ENCODE measurements at places on chromosomes 12 and 14.

DNA sequence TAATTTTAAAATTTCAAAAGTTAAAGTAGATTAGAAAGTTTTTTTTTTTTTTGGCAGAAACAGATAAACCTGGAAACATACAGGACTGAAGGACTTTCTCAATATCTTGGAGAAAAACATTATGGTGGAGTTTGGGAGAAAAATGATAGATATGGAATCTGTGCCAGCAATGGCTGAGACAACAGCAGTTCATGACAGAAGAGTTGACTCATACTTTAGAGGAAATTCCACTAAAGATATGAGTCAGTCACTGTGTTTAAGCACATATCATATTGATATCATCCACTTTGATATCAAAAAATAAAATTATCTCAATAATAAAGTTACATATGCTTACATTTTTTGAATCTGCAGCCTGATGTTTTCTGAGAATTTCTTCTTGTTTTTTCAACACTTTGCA is 193.9 kb upstream of the OR4E1 start:
- peak overlapping the region; percentile 23 for H3K27ac ChIP-seq
- no peaks in the 10 kb centered on the region for H3K27me3 ChIP-seq
- H3K4me1 ChIP-seq, result peaks cover 18% of the 10 kb centered on the region
- H3K4me3 ChIP-seq, result no peak overlapping the region
- no peaks in the 10 kb centered on the region for H3K36me3 ChIP-seq

DNA sequence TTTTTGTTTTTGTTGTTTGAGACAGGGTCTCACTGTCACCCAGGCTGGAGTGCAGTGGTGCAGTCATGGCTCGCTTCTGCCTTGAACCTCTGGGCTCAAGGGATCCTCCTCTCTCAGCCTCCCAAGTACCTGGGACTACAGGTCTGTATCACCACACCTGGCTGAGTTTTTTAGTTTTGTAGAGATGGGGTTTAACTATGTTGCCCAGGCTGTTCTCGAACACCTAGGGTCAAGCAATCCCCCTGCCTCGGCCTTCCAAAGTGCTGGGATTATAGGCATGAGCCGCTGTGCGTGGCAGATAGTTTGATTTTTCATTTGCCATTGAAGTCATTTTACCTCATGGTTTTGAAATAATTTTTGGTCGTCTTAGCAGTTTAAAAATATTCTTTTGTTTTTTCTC is 94.3 kb upstream of the EIF5 start:
- H3K4me1 ChIP-seq, result peaks cover 7% of the 10 kb centered on the region
- no peaks in the 10 kb centered on the region for H3K36me3 ChIP-seq
- no peaks in the 10 kb centered on the region for H3K27me3 ChIP-seq
- DNase-seq, result peak; percentile 16

GRCh38 chr12:49636979-49637755 is 13.8 kb downstream of the PRPF40B start:
- H3K27ac ChIP-seq, result no peak overlapping the region
- no peaks in the 10 kb centered on the region for H3K27me3 ChIP-seq
- H3K36me3 ChIP-seq, result peaks cover 67% of the 10 kb centered on the region
- DNase-seq, result no peak
- H3K4me3 ChIP-seq, result no peak overlapping the region

DNA sequence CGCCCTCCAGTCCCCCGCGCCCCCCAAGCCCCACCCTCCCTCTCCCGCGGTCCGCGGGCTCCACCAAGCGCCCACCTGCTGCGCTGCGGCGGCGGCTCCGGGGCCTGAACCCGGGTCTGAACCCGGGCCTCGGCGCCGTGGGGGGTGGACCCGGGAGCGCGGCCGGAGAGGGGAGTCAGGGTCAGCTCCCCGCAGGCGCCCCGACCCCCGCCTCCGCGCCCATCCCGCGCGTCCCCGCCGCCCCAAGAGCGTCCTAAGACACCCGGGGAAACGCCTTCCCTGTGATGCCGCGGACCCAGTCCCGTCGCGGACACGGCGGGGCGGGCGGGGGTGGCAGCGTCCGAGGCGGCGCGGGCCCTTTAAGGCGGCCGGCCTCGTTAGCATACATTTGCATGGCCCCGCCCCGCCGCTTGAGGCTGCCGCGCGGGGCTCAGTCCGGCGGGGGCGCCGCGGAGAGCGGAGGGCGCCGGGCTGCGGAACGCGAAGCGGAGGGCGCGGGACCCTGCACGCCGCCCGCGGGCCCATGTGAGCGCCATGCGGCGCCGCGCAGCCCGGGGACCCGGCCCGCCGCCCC is at the start of gene MMP17:
MMP17 (plus strand) TSS at position 433 of the 574 bp plus-strand sequence; CDS start at position 535, 102 bp downstream.
- DNase-seq, result peak; percentile 67
- H3K4me1 ChIP-seq, result no peaks in the 10 kb centered on the region
- H3K4me3 ChIP-seq, result peak within 1 kb of the TSS; percentile 63
- H3K36me3 ChIP-seq, result no peaks in the 10 kb centered on the region

DNA sequence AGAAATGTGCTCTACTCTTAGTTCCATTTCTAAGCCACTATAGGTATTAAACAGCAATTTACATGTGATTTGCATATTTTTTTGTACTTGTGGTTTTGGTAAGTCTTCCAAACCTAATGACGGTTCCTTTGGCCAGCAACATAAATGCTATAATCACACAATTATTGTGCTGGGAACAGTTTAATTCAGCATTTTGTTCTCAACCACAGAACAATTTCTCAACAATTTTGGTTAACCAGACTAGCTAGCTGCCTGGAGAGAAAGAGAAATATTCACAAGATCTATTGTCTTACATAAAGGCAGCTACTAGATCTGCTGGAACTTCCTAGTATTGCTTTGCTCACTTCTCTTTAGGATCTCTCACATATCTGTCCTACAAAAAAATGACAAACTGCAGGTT is 265.3 kb downstream of the SOX5 start:
- no peaks in the 10 kb centered on the region for H3K27me3 ChIP-seq
- H3K27ac ChIP-seq, result no peak overlapping the region
- DNase-seq, result no peak
- H3K36me3 ChIP-seq, result no peaks in the 10 kb centered on the region
- H3K4me3 ChIP-seq, result no peak overlapping the region

GRCh38 chr12:106205208-106206069 is 42.4 kb downstream of the CKAP4 start:
- H3K4me1 ChIP-seq, result no peaks in the 10 kb centered on the region
- no peaks in the 10 kb centered on the region for H3K27me3 ChIP-seq
- H3K4me3 ChIP-seq, result no peak overlapping the region
- no peak overlapping the region for H3K27ac ChIP-seq

DNA sequence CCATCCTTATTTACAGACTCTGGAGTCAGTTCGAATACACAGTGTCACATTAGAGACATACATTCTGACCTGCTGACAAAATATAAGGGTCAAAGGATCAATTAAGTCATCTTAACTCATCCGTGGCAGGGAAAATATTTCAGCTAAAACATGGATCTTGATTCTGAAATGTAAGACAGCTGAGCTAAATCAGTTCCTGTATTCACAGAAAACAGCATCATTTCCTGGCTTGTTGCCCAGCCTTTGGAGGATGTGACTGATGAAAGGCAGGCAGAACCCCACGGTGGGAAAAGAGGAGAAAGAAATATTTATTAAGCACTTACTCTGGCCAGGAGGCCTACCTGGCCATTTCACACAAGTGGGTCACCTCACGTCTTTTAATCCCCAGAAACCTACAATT is 101.9 kb downstream of the GAS2L3 start:
- H3K4me1 ChIP-seq, result no peaks in the 10 kb centered on the region
- no peak overlapping the region for H3K4me3 ChIP-seq
- peak; percentile 63 for DNase-seq
- no peak overlapping the region for H3K27ac ChIP-seq
- H3K27me3 ChIP-seq, result no peaks in the 10 kb centered on the region

DNA sequence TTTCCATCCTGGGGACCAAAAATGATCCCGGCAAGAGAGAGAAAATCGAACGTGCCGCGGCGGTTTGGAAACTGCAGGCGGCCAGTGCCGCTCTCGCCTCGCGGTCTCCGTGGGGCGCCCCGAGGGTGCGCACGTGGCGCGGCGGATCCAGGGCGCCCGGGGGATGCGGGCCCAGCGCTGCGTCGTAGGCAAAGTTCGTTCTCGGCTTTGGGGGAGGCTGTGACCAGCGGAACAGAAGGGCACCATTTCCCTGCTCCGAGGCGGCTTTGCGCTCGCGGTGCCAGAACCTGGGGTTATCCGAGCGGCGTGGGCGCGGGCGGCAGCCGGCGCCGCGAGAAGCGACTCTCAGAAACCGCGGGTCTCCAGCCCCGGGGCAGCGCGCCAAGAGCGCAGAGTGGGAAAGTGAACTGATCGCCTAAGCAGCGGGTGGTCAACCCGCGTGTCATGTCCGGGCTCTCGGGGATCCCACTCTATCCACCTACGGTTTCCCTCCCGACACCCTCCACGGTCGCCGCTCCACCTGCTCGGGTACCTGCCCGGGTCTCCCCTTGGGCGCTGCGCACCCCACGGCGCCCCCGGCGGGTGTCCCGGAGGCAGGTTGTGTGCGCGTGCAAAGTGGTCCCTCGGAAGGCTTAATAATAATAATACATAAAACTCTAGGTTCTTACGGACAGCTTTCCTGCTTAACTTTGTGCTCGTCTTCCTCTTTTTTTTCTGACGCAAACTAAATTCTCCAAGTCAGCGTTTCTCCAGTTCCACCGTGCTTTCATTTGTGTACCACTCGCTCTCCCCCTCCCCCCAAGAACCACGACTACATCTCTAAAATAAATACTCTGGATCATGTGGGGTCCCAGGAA is 1.2 kb downstream of the ESRRB start:
- H3K27ac ChIP-seq, result no peak overlapping the region
- no peak for DNase-seq
- H3K27me3 ChIP-seq, result peaks cover 76% of the 10 kb centered on the region
- peaks cover 3% of the 10 kb centered on the region for H3K4me1 ChIP-seq
- H3K36me3 ChIP-seq, result no peaks in the 10 kb centered on the region

GRCh38 chr12:5907807-5908206 is 37.3 kb downstream of the ANO2 start:
- DNase-seq, result no peak
- H3K36me3 ChIP-seq, result no peaks in the 10 kb centered on the region
- no peak overlapping the region for H3K27ac ChIP-seq
- peaks cover 14% of the 10 kb centered on the region for H3K27me3 ChIP-seq

DNA sequence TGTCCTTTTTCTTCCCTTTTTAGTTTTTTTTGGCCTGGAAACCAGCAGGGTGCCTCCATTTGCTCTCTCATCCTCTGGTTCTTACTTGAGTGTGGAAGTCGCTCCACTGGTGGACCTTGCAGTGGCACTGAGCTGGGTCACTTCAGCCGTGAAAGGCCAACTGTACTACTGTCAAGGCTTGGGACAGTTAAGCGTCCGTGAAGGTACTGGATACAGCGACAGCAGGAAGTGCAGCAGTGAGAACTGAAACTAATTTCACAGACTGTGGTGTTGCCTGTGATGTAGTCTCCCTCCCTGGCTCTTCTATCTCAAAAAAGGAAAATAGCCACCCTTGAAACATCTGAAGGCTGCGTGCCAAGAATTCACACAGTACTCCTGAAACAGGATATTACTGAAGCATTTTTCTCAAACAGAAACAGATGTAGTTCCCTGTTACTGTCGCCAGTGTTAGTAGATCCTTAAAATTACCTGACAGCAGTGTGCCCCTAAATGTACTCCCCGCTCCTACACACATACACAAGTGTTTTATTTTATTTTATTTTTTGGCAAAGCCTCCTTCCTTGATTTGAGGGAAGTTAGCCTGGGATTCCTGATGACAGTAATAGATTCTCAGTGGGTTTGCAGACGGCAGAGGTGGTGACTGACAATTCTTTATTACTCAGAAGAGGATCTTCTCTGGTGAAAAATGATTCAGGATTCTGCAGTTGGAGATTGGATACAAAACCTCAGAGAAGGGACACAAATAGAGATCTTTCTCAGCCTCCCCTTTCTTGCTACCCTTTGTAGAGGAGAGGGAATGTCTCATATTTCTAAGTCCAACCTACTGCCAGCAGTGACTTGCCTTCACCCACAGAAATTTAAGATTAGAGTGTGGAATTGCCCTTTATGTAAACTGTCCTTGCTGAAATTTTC is 4.4 kb downstream of the SUSD6 start:
- no peak for DNase-seq
- H3K27me3 ChIP-seq, result no peaks in the 10 kb centered on the region
- H3K36me3 ChIP-seq, result no peaks in the 10 kb centered on the region
- H3K27ac ChIP-seq, result peak overlapping the region; percentile 51
- peaks cover 40% of the 10 kb centered on the region for H3K4me1 ChIP-seq

- peaks cover 4% of the 10 kb centered on the region for H3K36me3 ChIP-seq
- no peak overlapping the region for H3K4me3 ChIP-seq
- DNase-seq, result no peak
- H3K27me3 ChIP-seq, result no peaks in the 10 kb centered on the region
- H3K4me1 ChIP-seq, result peaks cover 4% of the 10 kb centered on the region
Measured at GRCh38 chr12:7015555-7016370, 2.5 kb downstream of the LPCAT3 start.

- H3K36me3 ChIP-seq, result no peaks in the 10 kb centered on the region
- H3K27me3 ChIP-seq, result no peaks in the 10 kb centered on the region
- H3K4me1 ChIP-seq, result no peaks in the 10 kb centered on the region
- no peak for DNase-seq
- no peak overlapping the region for H3K4me3 ChIP-seq
Measured at GRCh38 chr12:75115748-75116147, 93.9 kb downstream of the KCNC2 start.

- H3K4me1 ChIP-seq, result peaks cover 9% of the 10 kb centered on the region
- H3K36me3 ChIP-seq, result no peaks in the 10 kb centered on the region
- no peak overlapping the region for H3K4me3 ChIP-seq
Measured at GRCh38 chr12:107287436-107288413, 194.4 kb upstream of the CRY1 start.

DNA sequence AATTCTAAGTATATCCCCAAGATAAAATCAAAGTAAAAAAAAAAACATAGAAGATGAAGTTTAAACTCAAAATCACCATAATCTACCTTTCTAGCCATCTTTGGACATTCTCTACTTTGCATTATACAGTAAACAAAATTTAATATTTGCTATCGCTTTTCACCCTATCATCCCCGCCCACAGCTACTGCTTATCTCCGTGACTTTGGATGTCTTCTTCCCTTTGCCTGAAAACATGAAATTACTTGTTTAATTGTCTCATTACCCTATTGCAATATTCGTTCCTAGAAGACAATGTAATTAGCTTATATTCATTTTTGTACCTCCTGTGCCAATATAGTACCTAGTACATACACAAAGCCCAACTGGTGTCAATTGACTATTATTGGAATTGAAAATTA is 9.3 kb downstream of the SYNJ2BP start:
- H3K27ac ChIP-seq, result no peak overlapping the region
- H3K36me3 ChIP-seq, result peaks cover 10% of the 10 kb centered on the region
- H3K27me3 ChIP-seq, result no peaks in the 10 kb centered on the region
- H3K4me1 ChIP-seq, result no peaks in the 10 kb centered on the region
- DNase-seq, result no peak

GRCh38 chr14:73452341-73453186 is 5.8 kb downstream of the NUMB start:
- no peaks in the 10 kb centered on the region for H3K27me3 ChIP-seq
- no peak for DNase-seq
- H3K4me3 ChIP-seq, result no peak overlapping the region
- peaks cover 27% of the 10 kb centered on the region for H3K36me3 ChIP-seq
- H3K27ac ChIP-seq, result no peak overlapping the region
